ENCODE measurements at places on chromosomes 4 and X.

- no peak for DNase-seq
Observed at GRCh38 chr4:95984081-95984480, 144.2 kb downstream of the PDHA2 start.

DNA sequence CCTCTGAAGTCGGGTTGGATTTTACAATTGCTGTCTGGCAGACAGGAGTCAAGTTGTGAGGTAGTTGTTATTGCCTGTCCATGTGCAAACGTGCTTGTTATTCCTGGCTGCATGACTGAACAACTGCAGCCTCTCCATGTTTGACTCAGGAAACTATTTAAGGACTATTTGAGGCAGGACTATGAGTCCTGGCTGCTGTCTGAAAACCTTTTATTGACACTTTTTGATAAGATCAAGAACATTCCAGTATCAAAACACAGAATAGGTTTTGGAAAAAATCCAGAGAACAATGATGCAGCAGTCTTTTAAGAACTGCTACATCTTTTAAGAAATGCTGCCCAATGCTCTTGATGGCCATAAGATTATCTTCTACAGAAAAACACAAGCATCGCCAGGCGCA is 10.0 kb upstream of the SPRY1 start:
- no peak for DNase-seq

DNA sequence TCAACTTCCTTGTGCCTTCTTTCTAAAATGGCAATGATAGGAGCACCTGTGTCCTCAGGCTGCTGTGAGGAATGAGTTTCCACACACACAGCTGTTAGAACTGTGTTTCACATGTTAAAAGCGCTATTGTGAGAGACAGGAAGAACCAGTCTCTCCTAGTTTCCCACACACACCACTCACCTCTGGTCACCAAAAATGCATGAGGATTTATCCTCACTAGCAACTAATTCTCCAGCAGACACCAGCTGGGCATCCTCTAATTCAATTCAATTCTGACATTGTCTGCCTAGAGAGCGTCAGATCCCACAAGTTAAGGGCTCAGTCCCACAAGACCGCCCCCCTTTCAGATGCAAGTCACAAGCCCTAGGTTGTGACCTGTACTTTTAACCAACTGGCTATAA is 29.0 kb upstream of the SLC2A9 start:
- DNase-seq, result no peak

- no peak for DNase-seq
Observed at GRCh38 chr4:88858752-88859151, 161.1 kb upstream of the NAP1L5 start.

DNA sequence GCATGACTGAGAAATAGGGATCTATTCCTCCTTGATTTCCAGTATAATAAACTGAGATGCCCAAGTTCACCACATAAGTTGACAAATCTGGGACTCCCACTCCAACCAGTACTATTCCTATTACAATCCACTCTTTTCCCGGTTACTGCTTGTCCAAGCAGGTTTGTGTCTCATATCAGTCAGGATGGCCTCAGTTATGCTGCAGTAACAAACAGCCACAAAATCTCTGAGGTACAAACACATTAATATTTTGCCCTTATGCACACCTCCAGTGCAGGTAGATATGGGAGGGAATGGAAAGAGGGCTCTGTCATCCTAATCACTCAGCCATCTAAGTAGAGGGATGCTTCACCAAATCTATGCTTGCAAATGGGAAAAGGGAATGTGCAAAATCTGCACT is 207.8 kb downstream of the RAB28 start:
- DNase-seq, result no peak

GRCh38 chr4:76016393-76016792 is 6.9 kb downstream of the CXCL10 start:
- DNase-seq, result no peak

- no peak for DNase-seq
Observed at GRCh38 chrX:10054396-10054795, 87.2 kb downstream of the CLDN34 start.

- no peak for DNase-seq
Observed at GRCh38 chr4:10083331-10083771, 33.2 kb downstream of the WDR1 start.
